ENCODE measurements at places on chromosomes 13 and 19.

GRCh38 chr13:93899981-93900380, 579.5 kb downstream of the DCT start:
- no peak for DNase-seq

DNA sequence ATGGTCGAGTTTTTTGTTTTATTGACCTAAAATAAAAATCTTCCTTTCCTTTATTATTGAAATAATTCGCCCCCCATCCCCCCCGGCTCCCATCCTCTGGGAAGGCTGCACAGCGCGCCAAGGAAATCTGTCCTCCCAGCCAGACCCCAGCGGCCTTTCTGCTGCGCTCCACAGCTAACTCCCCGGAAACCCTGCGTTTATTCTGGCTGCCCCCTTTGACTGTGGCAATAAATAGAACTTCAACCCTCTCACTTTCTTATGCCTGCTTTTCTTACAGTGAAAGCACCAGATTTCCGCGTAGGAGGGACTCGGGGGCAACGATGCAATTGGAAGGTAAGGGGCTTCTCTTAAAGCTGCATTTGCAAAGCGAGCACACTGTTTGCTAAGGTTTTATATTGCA, 9.7 kb upstream of the C19orf12 start:
- no peak for DNase-seq

GRCh38 chr19:39355253-39355652, 13.0 kb downstream of the SAMD4B start:
- no peak for DNase-seq

DNA sequence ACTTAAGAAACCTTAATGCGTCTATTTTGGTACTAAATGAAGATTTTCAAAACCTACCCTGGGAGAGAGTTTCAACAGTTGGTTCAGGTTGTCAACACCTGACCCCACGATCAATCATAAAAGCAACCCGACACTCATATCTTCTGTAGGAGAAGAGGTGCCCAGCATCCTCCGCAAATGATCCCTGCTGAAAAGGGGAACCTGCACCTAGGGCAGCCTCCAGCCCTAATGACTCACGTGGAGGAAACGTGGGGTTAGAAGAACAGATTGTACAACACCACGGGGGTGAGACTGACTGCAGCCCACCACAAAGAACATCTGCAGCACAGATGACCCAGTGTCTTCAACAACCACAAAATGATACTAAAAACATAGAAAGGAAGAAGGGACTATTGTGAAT, 116.3 kb downstream of the RAB20 start:
- DNase-seq = no peak

- DNase-seq = no peak
These were observed 139.3 kb downstream of the IRS2 start for GRCh38 chr13:109647053-109647452.

DNA sequence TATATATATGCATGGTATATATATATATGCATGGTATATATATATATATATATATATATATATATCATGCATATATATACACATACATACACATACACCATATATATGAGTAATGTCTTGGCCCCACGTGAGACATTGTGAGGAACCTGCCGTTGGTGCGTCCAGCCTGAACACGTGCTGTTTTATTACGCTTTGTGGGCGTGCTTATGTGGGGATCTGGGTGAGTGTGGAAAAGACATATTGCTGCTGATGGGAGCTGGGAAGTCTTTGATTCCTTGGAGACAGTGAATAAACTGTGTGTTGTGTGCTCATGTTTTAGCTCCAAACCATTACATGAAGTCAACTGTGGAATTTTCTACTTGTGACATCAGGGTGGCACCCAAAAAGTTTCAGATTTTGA, 28.9 kb downstream of the KCTD15 start:
- DNase-seq = no peak

- DNase-seq = no peak
These were observed 77.8 kb downstream of the ITGBL1 start for GRCh38 chr13:101530293-101530692.

DNA sequence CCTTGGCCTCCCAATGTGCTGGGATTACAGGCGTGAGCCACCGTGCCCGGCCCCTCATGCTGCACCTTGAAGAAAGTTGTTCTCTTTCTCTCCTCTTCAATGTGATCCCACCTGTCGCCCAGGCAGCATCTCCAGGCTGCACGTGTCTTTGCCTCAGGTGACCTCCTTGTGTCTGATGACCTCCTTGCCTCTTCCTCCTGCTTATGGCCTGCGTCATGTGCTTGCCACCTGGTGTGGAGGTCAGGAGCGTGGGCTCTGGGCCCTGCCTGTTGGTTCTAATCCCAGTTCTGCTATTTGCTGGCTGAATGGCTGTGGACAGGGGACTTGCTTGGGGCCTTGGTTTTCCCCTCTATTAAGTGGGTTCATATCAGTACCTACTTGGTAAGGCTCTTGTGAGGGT, 6.3 kb downstream of the BICRA start:
- DNase-seq = no peak

All from activated gamma-delta T cell treated with anti-CD3 and anti-CD28 coated beads, Interleukin-2, amount 50 U/mL, for 16 hours (primary cell).